ENCODE measurements at places on chromosomes 1 and 21.
A peak's percentile ranks its signal among the peaks of the same experiment; 100 is the strongest.

DNA sequence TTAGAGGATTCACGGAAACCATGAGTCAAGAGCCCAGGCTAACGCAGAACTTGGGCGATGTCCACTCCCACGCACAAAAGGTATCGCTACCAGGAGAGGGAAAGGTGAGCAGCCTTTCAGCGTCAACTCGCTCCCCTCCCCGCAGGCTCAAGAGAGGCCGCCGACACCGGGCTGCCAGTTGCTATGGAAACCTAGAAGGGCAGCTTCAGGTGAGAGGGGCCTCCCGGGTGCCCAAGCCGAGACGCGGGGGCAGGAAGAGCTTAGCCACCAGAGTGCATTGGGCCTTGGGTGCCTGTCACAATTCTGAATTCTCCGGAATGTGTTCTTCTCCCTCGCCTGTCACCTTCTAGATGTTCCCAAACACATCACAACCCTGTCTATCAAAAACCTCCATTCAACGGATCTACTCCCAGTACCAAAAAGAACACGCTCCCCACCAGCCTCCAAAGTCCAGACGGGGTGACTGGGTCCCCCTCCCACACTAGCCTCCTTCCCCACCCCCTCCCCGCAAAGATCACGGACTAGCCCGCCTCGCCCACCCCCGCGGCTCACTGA, 694 bp downstream of the MEAF6 start:
- peak; percentile 59 for DNase-seq

DNA sequence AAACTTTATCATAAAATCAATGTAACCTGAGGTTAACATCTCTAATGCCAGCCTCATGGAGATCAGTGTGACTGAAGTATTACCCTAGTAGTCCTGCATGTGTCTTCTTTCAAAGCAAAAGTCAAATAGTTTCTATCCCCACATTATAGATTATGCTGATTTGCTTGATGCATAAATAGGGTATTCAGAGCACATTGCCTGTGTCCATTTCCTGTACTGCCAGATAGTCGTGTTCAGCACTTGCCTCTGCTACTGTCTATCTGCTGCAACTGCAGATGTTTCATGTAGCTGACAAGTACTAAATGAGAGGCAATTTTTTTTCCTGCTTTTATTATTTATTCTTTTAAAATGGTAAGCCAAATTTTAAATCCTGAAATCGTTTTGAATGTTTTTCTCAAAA, 348.7 kb downstream of the CHRM3 start:
- no peak for DNase-seq

- no peak for DNase-seq
Measured at GRCh38 chr1:51853360-51853759, 25.2 kb downstream of the NRDC start.

DNA sequence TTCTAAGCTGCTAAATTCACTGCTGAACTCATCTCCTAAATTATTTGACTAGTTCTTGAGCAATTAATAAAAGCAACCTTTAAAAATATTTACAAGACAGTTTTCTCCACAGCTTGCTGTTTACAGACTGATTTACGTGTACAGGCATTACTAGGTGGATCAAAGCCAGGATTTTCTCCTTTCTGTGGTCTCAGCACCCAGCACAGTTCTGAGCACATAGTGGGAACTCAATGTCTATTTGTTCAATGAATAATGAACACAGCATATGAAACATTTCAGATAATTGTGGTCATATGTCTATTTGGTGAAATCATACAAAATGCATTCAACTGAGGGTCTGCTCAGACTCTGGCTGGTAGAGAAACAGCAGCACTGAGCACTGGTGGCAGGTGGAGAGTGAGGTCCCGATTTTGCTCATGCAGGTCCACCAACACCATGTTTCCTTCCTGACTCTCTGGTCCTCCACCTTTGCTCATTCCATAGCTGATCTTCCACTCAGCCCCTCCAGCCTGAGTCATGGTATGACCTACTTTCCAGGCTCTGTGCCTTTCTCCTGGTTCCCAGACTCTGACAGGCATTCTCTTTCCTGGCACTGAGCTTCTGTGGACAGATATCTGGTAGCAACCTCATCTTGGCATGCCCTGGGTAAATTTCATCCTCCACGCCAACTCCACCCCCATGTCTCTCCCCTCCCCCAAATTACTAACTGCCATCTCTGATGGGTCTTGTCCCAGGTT, 311.3 kb downstream of the TGFB2 start:
- DNase-seq, result no peak

- no peak for DNase-seq
Measured at GRCh38 chr1:63601061-63601460, 7.8 kb downstream of the PGM1 start.

Measured in stimulated activated naive B cell treated with anti-CD40 and anti-IgM and Interleukin-4, amounts not matched to agents 10 μg/mL and 1 μg/mL and 100 μg/mL, for 72 hours (primary cell).